ENCODE measurements at places on chromosomes 3 and 15. TPM values are rescaled to one million over a fixed set of nuclear protein-coding genes. Genes with fewer than 3 reads are reported as not detected.

DNA sequence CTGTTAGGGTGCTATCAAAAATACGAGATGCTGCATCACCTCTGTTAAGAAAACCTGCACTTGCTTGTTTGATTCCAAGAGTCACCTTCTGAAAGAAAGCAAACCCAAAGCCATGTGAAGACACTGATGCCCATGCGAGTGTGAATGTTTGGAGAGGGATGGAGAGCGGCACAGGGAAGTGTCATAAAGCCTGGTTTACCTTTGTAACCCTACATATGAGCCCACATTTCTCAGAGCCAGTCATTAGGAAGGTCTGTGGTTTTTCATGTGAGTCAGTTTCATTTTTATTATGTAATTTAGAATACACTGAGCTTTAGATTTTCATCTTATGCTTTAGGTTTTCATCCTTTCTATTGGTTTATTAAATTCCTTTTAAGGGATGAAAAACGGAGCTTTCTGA lies 896.8 kb downstream of the ROBO1 start:
- DNase-seq, result no peak
- peaks cover 70% of the 10 kb centered on the region for H3K4me1 ChIP-seq
- H3K27ac ChIP-seq, result no peak overlapping the region
- H3K27me3 ChIP-seq, result no peaks in the 10 kb centered on the region
- no peak overlapping the region for H3K4me3 ChIP-seq

GRCh38 chr3:170424879-170425278 lies 6.2 kb downstream of the CLDN11 start:
- DNase-seq, result no peak
- H3K4me1 ChIP-seq, result no peaks in the 10 kb centered on the region
- no peak overlapping the region for H3K27ac ChIP-seq
- no peaks in the 10 kb centered on the region for H3K36me3 ChIP-seq

DNA sequence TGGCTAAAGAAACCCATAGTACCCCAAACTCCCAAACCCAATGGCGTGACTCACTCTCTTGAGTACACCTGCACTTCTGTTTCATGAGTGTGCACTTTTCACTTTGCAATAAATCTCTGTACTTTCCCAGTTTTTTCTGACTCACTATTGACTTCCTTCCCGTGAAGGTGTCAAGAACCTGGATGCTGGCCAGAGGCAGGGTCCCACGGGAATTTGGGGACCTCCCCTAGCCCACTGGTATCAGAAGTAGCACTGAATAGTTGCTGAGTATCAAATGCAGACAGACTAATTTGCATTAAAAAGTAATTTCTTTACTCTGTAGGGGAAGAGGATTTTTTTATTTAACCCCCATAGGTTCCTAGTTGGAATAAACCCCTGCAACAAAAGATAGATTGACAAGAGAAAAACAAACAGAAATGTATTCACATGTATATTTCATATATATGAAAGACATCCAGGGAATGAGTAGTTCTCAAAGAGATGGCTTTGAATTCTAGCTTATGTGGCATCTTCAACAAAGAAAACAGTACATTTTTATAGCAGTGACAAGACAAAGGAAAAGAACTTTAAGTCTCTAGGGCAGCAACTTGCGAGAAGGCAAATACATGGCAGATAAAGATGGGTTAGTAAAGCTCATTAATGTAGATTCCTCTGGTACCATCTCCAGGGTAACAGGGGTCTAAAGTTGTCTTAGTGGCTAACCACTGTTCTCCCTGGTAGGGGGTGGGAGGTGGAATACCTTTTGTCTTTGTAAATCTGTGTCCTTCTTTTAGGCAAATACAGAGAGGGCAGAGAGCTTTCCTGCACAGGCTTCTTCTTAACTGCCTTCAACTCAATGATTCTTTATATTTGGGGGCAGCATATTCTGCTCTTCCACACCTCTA lies 385.5 kb upstream of the PDZRN3 start:
- H3K27me3 ChIP-seq, result no peaks in the 10 kb centered on the region
- H3K36me3 ChIP-seq, result no peaks in the 10 kb centered on the region
- H3K4me1 ChIP-seq, result no peaks in the 10 kb centered on the region
- DNase-seq, result no peak
- H3K27ac ChIP-seq, result no peak overlapping the region

GRCh38 chr3:59995563-59995962 lies 945.7 kb upstream of the CFAP20DC start:
- DNase-seq, result no peak
- no peaks in the 10 kb centered on the region for H3K36me3 ChIP-seq
- H3K4me1 ChIP-seq, result no peaks in the 10 kb centered on the region
- no peak overlapping the region for H3K27ac ChIP-seq
- H3K27me3 ChIP-seq, result no peaks in the 10 kb centered on the region

MYZAP gene
- not detected for total RNA-seq

- DNase-seq, result peak; percentile 45
- no peaks in the 10 kb centered on the region for H3K36me3 ChIP-seq
- no peak overlapping the region for H3K4me3 ChIP-seq
Observed at GRCh38 chr3:115325539-115325938, 178.5 kb upstream of the ZBTB20 start.

- H3K4me3 ChIP-seq, result no peak overlapping the region
- H3K36me3 ChIP-seq, result no peaks in the 10 kb centered on the region
- DNase-seq, result no peak
- no peaks in the 10 kb centered on the region for H3K27me3 ChIP-seq
Observed at GRCh38 chr3:72227486-72228070, 442.6 kb upstream of the PROK2 start.

KBTBD8 gene
- total RNA-seq, result 1.7 TPM

GRCh38 chr3:157335233-157336076 lies 101.2 kb upstream of the PTX3 start:
- H3K4me3 ChIP-seq, result no peak overlapping the region
- H3K27me3 ChIP-seq, result no peaks in the 10 kb centered on the region
- peak; percentile 79 for DNase-seq
- H3K4me1 ChIP-seq, result peaks cover 4% of the 10 kb centered on the region

DNA sequence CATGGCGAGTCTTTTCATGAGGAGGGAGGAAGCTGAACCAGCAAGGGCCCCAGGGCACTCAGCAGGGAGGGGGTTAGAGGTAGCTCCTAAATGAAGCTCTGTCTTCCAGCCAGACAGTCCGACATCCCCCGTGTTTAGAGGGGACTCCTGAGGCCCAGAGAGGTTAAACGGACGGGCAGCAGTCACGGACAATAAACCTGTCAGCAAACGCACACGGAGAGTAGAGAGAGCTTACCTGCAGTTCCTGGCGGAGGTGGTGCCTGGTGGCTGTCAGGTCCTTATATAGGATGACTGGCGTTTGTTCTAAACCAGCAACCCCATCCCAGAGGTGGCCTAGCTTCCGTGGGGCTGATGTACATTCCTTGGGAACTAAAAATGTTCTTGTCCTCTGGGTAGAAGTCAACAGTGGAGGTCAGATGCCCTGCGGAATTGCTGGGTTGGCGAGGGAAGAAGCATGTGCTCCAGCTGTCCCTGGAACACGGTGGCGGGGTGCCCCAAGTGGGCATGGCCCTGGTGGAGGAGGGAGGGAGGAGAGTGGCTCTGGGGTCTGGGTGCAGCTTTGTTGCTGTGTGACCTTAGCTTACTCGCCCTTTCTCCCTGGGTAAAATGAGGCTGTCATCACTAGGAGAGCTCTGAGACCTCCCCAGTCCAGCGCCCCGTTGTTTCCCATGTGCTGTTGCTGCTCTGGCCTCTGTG lies 2.1 kb downstream of the GHRL start:
- DNase-seq, result no peak
- H3K36me3 ChIP-seq, result peaks cover 6% of the 10 kb centered on the region
- H3K27ac ChIP-seq, result no peak overlapping the region
- no peaks in the 10 kb centered on the region for H3K27me3 ChIP-seq
- H3K4me1 ChIP-seq, result no peaks in the 10 kb centered on the region
- no peak overlapping the region for H3K4me3 ChIP-seq

DNA sequence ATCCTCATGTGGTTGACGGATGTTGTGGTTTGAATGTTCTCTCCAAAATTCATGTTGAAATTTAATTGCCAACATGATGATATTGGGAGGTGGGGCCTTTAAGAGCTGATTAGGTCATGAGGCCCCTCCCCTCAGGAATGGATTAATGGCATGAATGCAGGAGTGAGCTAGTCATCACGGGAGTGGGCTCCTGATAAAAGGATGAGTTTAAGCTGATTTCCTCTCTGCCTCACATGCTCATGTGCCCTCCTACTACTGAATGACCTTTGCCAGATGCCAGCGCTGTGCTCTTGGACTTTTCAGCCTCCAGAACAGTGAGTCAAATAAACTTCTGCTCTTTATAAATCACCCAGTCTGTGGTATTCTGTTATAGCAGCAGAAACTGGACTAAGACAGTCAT lies 111.2 kb downstream of the MYO5A start:
- H3K4me3 ChIP-seq, result no peak overlapping the region
- no peaks in the 10 kb centered on the region for H3K4me1 ChIP-seq
- no peak overlapping the region for H3K27ac ChIP-seq
- H3K27me3 ChIP-seq, result no peaks in the 10 kb centered on the region

CEMIP gene
- total RNA-seq, result not detected

GRCh38 chr3:108036984-108037741 lies 53.7 kb downstream of the CD47 start:
- H3K27me3 ChIP-seq, result no peaks in the 10 kb centered on the region
- DNase-seq, result no peak
- no peaks in the 10 kb centered on the region for H3K4me1 ChIP-seq

MAGEL2 gene
- total RNA-seq, result not detected

DNA sequence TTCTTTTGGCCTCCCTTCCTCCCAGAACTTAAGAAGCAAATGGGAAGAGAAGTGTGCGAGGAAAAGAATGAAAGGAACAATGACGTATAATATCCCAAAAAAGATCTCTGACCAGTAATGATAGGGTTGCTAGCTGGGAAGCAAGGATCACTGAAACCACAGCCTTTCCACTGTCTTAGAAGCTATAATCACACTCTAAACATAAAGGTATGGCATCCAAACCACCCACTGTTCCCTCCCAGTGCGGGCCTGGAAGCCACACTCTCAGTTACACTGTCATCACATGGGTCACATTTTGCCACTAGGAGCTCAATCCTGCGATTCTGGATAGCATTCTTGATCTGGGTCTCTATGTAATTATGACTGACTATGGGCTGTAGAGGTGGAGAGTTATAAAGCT lies 131.6 kb upstream of the HACD2 start:
- H3K4me3 ChIP-seq, result no peak overlapping the region
- H3K4me1 ChIP-seq, result peaks cover 6% of the 10 kb centered on the region
- H3K27me3 ChIP-seq, result no peaks in the 10 kb centered on the region

PAQR9 gene
- 0.28 TPM for total RNA-seq

DNA sequence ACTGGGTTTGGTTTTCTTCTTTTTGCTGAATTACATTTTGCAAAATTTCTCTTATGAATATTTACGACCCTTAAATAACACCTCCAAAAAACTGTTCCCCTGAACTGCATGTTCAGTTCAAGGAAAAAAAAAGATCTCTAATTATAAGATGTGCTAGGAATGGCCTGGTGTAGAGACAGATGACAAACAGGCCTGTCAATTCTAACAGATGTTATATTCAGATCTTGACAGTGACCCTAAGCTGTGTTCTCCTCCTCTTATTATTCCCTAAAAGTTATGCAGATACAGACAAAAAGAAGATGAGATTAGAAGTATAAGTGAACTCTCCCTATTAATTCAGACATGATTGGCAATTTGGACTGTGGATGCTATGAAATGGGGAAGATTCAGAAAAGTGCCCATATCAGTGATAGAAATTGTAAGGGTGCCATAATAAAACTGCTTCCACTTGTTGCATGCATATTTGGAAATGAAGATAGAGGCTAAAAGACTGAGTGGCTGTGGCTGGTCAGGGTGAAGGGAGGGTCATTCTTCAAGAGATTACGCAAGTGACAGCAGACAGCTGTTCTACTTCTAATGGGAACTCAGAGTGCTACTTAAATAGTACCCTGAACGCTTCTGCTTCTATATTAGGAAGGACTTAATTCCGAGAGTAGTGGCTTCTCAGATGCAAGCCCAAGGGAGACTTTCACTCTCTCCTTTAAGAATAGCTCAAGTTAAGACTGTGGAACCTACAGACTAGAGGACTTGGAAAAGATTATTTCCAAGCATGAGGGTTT lies 75.5 kb downstream of the ADAMTS9 start:
- no peaks in the 10 kb centered on the region for H3K36me3 ChIP-seq
- no peaks in the 10 kb centered on the region for H3K27me3 ChIP-seq

GRCh38 chr15:65963911-65964482 lies 94.7 kb downstream of the RAB11A start:
- no peak for DNase-seq
- H3K27ac ChIP-seq, result no peak overlapping the region
- peaks cover 12% of the 10 kb centered on the region for H3K27me3 ChIP-seq
- no peak overlapping the region for H3K4me3 ChIP-seq
- no peaks in the 10 kb centered on the region for H3K4me1 ChIP-seq

- H3K27ac ChIP-seq, result no peak overlapping the region
- peaks cover 70% of the 10 kb centered on the region for H3K27me3 ChIP-seq
- DNase-seq, result no peak
- H3K4me3 ChIP-seq, result no peak overlapping the region
Observed at GRCh38 chr3:169615833-169616232, 47.7 kb downstream of the MECOM start.

GRCh38 chr3:171056528-171056927 lies 30.0 kb upstream of the SLC2A2 start:
- H3K36me3 ChIP-seq, result no peaks in the 10 kb centered on the region
- no peak for DNase-seq
- H3K4me3 ChIP-seq, result no peak overlapping the region
- no peaks in the 10 kb centered on the region for H3K4me1 ChIP-seq
- H3K27me3 ChIP-seq, result no peaks in the 10 kb centered on the region

STRIT1 gene
- total RNA-seq, result not detected

SSUH2 gene
- total RNA-seq, result 3.6 TPM

DNA sequence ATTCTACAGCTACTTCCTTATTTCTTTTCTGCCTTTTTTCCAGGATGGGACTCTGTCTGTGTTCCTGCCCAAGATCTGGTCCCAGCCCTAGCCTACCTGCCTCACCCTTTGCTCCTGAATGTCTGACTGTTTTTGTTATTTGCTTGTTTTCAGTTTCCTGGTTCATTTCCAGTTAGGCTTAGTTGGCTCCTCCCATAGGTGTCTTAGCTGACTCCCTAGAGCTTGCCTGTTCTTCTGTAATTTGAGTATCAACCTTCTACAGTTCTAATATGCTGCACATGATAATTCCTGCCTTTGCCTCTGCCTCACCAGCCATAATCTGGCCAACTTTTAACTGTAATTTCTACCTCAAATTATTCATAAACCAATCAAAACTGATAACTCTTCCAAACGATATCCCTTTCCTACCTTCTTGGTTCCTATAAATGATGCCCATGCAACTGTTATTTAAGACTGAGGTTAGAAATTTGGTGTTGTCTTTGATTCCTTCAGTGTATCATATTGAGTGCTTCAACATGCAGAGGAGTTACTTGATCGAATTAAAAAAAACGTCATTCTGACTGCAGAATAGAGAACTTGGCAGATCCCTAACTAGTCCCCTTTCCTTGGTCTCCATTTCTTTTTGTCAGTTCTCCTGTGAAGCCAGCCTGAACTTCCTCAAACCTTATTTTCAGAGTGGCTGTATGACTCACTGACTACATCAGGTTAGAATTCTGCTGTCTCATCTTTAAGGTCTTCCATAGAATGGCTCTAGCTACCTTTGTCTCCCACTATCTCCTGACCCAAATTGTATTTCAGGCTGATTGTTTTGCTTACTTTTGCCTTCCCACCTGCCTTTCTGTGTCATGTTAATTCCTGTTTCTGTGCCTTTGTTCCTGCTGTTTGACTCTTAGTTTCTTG lies 8.4 kb downstream of the GOLM2 start:
- H3K27me3 ChIP-seq, result no peaks in the 10 kb centered on the region
- H3K27ac ChIP-seq, result peak overlapping the region; percentile 20
- no peak overlapping the region for H3K4me3 ChIP-seq
- H3K36me3 ChIP-seq, result no peaks in the 10 kb centered on the region
- H3K4me1 ChIP-seq, result peaks cover 11% of the 10 kb centered on the region
- peak; percentile 42 for DNase-seq

RPUSD2 gene
- 17.0 TPM for total RNA-seq

All from A673 (cell line).